Stimulated activated CD8-positive, alpha-beta memory T cell treated with anti-CD3 and anti-CD28 coated beads, Interleukin-4, amount 100 ng/mL, for 1 hour (primary cell): ENCODE measurements at places on chromosomes 11 and 22.

DNA sequence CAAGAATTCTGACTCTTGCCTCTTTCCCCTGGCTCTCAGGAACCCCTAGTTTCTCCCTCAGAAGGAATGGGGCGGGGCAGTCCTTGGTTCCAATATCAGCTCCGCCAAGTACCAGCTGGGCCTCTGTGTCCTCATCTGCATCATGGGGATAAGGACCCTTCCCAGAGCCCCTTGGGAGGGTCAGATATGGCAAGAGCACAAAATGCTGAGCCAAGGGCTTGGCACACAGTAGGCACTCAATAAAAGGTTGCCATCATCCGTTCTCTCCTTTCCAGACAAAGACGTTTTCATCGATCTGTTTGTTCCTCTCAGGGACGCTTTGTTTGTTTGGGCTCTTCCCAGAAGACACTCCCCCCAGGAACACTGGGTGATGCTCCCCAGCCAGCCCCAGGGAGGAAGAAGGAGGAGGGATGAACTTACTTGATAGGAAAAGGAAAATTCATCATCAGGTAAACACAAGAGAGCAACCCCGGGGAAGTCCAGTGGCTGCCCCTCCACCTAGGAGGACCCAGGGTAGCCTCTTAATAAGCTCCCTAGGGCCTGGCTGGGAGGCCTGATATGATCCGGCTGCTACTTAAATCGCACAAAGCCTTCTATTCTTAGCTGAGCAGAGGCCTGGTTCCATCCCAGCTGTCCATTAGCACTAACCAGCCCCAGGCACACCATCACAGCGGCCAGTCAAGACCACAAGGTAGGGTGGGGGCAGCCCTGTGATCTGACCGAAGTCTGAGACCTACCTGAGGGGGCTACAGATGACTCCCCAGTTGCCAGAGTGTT, 19.6 kb downstream of the GDPD5 start:
- no peak for DNase-seq

- no peak for DNase-seq
These were observed 5.5 kb downstream of the RAB3IL1 start for GRCh38 chr11:61911701-61912529.

DNA sequence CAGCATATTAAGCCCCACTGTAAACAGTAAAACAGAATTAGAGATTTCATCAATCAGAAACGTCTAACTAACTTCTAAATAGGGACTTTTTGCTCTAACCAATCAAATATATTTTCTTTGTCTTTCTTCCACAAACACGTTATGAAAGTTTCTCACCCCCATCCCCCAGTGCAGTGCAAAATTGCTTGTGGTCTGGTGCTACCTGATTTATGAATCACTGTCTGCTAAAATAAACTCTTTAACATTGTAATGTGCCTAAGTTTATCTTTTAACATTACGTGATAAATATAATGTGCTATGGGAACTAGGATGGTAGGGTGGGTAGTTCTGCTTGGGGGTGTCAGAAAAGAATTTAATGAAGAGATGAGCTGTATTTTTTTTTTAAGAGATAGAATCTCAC, 47.3 kb upstream of the SLC5A1 start:
- DNase-seq: no peak

DNA sequence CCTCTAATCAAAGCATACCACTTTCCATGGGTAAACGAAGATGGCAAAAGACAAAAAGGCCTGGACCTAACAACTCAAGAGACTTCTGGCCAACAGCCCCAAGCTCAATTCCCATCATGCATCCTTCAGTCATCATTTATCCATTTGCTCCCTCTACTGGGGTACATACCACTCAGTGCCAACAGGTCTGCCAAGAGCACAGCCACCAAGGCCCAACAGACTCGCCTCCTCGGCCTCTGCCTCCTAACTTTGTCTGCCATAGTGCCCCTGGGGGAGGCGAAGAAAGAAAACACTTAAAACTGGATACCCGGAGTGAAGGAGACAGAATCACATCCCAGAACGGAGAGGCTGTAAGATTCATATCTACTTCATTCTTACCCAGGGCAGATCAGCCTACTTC, 1.1 kb downstream of the HYOU1 start:
- no peak for DNase-seq

GRCh38 chr11:118892514-118892913, 8.8 kb downstream of the CXCR5 start:
- DNase-seq: no peak

DNA sequence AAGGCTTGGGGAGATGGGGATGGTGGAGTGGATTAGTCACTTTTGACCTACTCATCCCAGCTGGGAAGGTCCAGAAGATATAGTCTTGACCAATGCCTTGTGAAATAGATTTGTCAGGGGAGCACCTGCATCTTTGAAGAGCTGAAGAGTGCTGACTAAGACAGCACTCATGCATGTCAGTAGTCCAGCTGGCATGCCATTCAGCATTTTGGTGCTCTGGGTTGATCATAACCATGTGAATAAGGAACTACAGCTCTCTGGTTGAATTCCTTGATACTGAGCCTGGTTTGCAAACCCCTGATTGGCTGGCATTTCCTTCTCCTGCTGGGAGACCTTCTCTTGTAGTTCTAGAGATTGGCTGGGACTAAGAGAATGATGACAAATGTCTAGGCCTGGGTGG, 106.8 kb upstream of the ALX4 start:
- DNase-seq: no peak

GRCh38 chr11:72224564-72225410, at the start of gene INPPL1:
Gene INPPL1, plus strand, starts transcription at chr11:72224767. Its CDS starts 218 bp downstream, at chr11:72224985.
- no peak for DNase-seq

DNA sequence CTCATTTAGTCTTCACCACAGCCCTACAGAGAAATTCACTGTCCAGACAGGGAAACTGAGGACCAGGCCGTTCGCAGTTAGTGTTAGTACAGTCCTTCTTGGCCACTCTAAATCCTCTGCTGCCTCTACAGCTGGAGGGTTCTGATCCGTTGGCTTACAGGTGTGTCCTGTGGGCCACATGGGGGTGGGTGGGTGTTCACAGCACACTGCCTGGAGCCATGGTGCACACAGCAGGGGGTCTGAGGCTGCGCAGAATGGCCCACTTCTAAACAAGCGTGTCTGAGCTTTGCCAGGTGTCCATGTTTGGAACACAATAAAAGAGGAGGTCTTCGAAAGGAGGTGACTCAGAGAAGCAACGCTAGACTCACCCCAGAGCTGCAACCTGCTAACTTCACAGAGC, 249.0 kb downstream of the ST3GAL4 start:
- DNase-seq: no peak

DNA sequence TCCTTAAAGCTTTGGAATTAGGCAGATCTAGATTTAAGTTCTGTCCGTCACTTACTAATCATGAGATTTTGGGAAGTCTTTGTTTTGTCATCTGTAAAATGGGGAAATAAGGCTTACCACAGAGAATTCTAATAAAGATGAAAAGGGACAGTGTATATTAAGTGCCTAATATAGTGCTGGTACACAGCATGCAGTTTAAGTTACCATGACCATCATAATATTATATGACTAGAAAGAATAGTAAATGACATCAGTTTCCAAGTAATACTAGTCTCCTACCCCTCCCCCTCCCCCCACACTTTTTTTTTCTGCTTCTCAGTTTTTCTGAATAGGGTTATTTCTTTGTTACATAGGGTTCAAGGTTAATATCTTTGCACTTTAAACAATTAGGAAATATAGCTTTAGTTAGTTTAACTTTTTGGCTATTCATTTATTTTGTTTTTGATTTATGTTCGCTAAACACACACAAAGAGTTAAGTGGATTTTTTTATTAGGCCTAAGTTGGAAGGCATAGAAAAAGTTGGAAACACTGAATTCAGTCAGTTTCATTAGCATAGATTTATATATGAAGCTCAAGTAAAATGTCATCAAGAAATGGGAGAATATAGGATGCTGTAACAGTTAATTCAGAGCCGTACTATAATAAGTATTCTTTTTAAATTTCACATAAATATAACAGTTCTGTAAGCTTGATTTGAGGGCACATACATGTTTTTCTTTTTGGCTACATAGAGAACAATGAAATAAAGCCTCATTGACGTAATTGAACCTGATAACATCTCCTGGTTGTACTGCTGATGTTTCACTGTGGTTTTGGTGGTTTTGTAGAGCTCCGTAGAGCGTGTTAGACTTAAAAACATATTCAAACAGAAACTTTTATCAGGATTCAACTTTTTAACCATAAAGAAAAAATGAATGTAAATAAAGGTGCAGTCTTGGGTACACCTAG, 121.2 kb downstream of the PDE3B start:
- peak; percentile 11 for DNase-seq

GRCh38 chr22:43110444-43110926, at the start of gene BIK:
Gene BIK, plus strand, starts transcription at chr22:43110750. Its CDS starts 13,273 bp downstream, at chr22:43124023.
- peak; percentile 15 for DNase-seq

DNA sequence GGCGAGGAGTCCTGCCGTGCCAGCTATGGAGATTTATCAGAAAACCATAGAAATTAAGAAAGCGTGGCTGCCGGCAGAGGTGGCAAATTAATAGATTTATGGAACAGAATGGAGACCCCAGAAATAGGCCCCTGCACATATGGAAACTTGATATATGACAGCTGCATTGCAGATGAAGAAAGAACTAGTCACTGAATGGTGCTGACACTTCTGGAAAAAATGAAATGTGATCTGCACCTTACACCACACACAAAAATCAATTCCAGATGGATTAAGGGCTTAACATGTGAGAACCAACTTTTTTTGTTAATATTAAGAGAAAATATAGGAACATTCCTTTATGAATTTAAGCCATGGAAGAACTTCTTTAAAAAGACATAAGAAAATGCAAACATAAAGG, 40.3 kb upstream of the TSKU start:
- no peak for DNase-seq

GRCh38 chr11:111916768-111917167, 1.9 kb upstream of the C11orf52 start:
- DNase-seq: no peak

GRCh38 chr22:40108396-40108795, 69.3 kb upstream of the TNRC6B start:
- DNase-seq: no peak

- DNase-seq: no peak
These were observed 3.1 kb downstream of the APOBEC3G start for GRCh38 chr22:39080052-39080762.

- DNase-seq: no peak
These were observed 273.4 kb downstream of the TTC28 start for GRCh38 chr22:28406246-28406645.

- DNase-seq: no peak
These were observed 15.2 kb downstream of the ROBO4 start for GRCh38 chr11:124882339-124883071.

DNA sequence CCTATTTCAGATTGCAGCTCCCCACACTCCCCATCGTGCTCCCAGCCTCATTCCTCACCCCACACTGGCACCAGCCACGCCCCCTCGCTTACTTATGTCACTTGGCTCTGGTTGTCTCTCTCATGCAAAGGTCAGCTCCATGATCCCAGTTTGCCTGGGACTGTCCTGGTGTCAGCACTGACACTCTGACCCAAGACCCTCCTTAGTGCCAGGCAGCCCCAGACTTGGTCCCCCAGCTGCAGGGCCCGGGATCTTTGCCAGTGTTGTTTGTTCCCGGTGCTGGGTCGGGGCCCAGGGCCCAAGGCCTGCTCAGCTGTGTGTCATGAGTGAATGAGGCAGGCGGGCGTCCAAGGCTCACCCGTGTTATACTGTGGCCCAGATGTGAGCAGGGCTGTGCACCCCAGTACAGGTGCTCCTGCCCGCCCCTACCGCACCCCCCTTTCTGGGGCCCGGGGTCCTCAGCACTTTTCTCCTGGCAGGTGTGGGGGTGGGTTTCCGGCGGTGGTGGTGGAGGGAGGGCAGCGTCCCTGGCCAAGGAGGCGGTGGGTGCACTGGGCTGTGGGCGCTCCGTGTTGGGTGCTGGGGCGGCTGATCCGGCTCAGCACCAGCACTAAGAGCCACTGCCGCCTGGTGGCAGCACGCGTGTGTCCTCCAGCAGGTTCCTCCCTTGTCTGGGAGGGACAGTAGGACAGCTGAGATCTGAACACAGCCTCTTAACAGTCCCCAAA, 19.5 kb downstream of the IL17REL start:
- DNase-seq: no peak

DNA sequence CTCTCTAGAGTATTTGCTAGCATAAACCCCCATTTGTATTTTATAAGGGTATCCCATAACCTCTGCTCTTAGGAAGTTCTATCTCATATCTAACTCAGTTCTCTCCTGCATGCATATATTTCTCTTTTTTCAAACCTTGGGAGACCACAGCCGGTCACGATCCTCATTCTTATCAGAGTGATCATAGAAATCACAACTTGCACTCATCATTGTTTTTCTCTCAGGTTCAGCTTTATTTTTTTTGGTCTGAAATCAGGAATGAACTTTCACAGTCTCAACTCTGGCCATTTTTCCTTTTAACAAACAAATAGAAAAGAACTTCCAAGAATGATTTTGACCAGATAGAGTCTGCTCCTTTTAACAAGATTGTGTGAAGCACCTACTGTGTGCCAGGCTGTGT, 98.6 kb upstream of the BLID start:
- no peak for DNase-seq

GRCh38 chr11:20064961-20065405, 95.3 kb downstream of the DBX1 start:
- no peak for DNase-seq

DNA sequence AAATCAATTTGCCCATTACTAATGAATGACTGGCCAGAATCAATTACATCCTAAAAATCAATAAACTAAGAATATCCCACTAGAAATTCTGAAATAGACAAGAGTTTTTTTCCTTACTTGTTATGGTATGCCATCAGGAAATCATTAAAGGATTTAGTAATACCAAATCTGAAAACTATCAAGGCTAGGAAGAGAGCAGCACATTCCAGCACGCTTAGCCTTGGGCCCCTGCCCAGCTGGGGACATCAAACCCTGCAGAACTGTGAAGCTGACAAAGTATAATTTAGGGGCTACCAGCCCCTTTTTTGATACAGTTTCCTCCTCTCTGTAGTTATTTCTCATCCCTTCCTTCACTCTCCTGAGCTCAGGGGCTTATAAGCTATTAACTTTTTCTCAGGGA, 247.8 kb upstream of the ZC3H12C start:
- no peak for DNase-seq

DNA sequence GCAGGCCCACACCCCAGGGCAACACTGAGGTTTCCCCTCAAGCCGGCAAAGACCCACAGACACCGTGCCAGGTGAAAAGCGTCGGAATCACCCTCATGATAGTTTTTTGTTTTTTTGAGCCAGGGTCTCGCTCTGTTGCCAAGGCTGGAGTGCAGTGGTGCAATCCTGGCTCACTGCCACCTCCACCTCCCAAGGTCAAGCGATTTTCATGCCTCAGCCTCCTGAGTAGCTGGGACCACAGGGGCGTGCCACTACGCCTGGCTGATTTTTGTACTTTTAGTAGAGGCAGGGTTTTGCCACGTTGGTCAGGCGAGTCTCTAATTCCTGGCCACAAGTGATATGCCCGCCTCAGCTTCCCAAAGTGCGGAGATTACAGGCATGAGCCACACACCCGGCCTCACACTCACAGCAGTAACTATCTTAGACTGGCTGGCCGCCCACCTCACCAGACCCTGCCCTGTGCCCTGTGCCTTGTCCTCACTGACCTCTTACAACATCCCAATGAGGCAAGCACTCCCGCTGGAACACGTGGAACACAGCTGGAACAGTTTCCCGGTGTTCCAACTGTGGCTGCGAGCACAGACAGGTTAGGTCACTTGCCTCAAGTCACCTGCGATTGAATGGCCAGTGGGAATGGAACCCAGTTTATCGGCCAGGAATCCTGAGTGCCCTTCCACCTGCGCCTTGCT, 21.1 kb downstream of the LRRC10B start:
- no peak for DNase-seq
